ENCODE measurements at places on chromosomes 16 and 17. TPM values are rescaled to one million over a fixed set of nuclear protein-coding genes. Genes with fewer than 3 reads are reported as not detected.
A peak's percentile ranks its signal among the peaks of the same experiment; 100 is the strongest.

The CPHXL2 gene
- polyA plus RNA-seq, result not detected

- peaks cover 20% of the 10 kb centered on the region for H3K27me3 ChIP-seq
- DNase-seq, result peak; percentile 90
Observed at GRCh38 chr17:70168044-70168976, 1.0 kb upstream of the KCNJ2 start.

- no peaks in the 10 kb centered on the region for H3K27me3 ChIP-seq
- peaks cover 13% of the 10 kb centered on the region for H3K4me1 ChIP-seq
- no peak for DNase-seq
- H3K27ac ChIP-seq, result no peak overlapping the region
- no peak overlapping the region for H3K4me3 ChIP-seq
Observed at GRCh38 chr16:71354156-71354555, 4.4 kb upstream of the CALB2 start.

The MYH8 gene
- not detected for polyA plus RNA-seq

DNA sequence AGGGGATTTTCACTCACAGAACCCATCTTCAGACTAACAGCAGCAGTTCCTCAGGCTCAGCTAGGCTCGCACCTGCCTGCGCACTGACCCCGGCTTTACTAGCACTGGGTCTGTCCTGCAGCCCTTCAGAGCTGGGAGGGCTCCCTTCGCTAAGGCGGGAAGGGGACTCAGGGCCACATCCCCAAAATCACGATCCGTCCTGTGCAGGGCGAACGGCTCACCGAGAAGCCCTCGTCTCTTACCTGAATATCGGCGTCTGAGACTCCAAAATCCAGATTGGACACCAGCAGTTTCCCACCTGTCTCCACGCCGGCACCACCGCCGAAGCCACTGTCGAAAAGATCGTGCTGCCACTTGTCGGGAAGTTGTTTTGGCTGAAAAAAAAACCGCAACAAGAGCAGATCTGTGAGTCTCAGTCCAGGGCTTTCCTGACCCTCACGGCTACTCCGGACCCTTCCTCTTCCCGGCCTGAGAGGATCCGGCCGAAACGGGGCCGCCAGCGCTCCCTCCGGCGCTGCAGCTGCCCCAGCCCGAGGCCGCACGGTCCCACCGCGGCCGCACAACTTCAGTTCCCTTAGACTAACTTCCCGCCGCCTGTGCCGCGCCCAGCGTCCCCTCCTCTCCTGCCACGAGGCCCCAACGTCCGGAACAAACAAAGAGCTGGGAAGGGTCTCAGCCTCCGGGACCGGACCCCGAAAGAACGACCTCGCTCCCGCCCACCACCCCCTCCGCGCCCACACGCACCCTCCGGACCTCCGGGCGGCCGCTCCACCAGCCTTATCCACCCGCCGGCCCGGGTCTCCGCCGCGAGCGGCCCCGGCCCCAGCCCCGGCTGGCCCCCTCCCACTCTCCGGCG lies 711 bp downstream of the ALYREF start:
- DNase-seq, result peak; percentile 62
- peaks cover 42% of the 10 kb centered on the region for H3K4me1 ChIP-seq
- peak overlapping the region; percentile 98 for H3K4me3 ChIP-seq

DNA sequence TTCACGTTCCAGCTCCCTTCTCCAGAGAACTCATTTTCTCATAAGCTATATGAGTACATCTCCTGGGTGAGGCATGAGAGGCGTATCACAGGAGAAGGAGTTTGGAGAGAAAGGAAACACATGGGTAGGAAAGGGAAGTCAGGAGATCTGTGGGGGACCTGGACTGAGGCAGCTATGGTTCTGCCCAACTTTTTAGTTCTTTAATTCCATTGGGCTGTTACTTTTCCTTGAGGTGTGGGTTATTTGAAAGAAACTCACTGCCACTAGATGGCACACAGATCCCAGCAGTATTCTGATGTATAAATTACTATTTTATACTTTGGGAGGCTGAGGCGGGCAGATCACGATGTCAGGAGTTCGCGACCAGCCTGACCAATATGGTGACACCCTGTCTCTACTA lies 63.6 kb downstream of the NUP93 start:
- peaks cover 2% of the 10 kb centered on the region for H3K36me3 ChIP-seq
- no peaks in the 10 kb centered on the region for H3K27me3 ChIP-seq
- H3K4me3 ChIP-seq, result no peak overlapping the region
- no peaks in the 10 kb centered on the region for H3K4me1 ChIP-seq

DNA sequence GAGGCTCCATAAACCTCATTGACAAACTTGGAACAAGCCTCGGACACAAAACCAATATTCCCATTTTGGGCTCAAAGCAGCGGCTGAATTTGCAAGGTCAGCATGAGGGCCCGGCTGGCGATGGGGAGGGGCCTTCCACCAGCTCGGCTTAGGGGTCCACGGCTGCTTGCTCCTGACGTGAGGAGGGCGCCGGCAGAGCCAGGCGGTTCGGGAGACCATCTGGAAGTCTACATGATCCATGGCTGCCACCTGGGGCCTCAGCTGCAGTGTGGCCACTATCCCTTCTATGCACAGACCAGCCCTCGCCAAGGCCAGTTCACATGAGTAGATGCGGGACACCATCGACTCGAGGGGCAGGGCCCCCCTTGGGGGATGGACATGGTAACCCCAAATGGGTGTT lies 39.1 kb downstream of the NDEL1 start:
- peaks cover 100% of the 10 kb centered on the region for H3K36me3 ChIP-seq
- H3K27ac ChIP-seq, result no peak overlapping the region
- peaks cover 23% of the 10 kb centered on the region for H3K4me1 ChIP-seq
- no peaks in the 10 kb centered on the region for H3K27me3 ChIP-seq

The ACSM5 gene
- 3.5 TPM for polyA plus RNA-seq

- DNase-seq, result no peak
- H3K4me3 ChIP-seq, result no peak overlapping the region
- no peaks in the 10 kb centered on the region for H3K4me1 ChIP-seq
- H3K27me3 ChIP-seq, result no peaks in the 10 kb centered on the region
Observed at GRCh38 chr16:64409783-64410210, 712.1 kb downstream of the CDH11 start.

The HLF gene
- polyA plus RNA-seq, result 1.6 TPM

The LDHD gene
- polyA plus RNA-seq, result 34.2 TPM

The GCSH gene
- 22.6 TPM for polyA plus RNA-seq

- DNase-seq, result no peak
- no peak overlapping the region for H3K4me3 ChIP-seq
- no peaks in the 10 kb centered on the region for H3K27me3 ChIP-seq
Observed at GRCh38 chr17:69715656-69716055, 301.2 kb downstream of the MAP2K6 start.

GRCh38 chr17:72455562-72455961 lies 334.7 kb downstream of the SOX9 start:
- H3K27me3 ChIP-seq, result no peaks in the 10 kb centered on the region
- H3K36me3 ChIP-seq, result no peaks in the 10 kb centered on the region
- peaks cover 31% of the 10 kb centered on the region for H3K4me1 ChIP-seq
- no peak for DNase-seq

The KLHL10 gene
- polyA plus RNA-seq, result not detected

DNA sequence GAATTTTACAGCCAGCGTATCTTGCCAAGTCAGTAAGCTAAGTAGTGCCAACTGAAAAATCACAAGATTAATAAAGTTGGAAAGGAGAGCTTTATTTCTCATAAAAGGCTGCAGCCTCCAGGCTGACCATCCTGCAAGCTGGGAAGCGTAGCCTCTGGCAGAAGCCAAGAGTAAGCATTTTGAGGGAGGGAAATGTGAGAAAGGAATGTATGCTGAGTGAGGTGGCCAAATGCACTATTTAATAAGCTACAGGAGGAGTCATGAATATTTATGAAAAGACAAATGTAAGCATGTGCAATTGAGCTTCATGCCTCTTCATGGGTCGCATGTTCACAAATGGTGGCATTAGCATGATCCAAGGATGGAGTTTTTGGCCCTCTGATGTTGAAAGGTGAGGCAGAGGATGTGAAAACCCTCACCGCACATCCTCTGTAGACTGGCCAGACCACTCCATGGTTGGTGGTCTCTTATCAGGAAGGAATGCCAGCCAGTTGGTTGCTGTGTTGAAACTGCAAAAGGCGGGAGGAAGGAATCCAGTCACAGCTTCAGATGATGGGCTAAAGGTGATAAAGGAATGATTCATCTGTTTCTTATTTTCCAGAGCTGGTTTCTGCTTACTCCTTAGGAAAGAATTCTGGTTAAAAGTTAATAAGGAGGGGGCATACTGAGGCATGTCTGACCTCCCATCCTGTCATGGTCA lies 9.2 kb downstream of the KRT33B start:
- H3K36me3 ChIP-seq, result no peaks in the 10 kb centered on the region
- DNase-seq, result no peak
- no peaks in the 10 kb centered on the region for H3K4me1 ChIP-seq

The GAST gene
- not detected for polyA plus RNA-seq

GRCh38 chr16:80403894-80404293 lies 136.9 kb upstream of the DYNLRB2 start:
- H3K27me3 ChIP-seq, result no peaks in the 10 kb centered on the region
- H3K4me3 ChIP-seq, result no peak overlapping the region
- peak; percentile 54 for DNase-seq
- no peak overlapping the region for H3K27ac ChIP-seq
- no peaks in the 10 kb centered on the region for H3K36me3 ChIP-seq

DNA sequence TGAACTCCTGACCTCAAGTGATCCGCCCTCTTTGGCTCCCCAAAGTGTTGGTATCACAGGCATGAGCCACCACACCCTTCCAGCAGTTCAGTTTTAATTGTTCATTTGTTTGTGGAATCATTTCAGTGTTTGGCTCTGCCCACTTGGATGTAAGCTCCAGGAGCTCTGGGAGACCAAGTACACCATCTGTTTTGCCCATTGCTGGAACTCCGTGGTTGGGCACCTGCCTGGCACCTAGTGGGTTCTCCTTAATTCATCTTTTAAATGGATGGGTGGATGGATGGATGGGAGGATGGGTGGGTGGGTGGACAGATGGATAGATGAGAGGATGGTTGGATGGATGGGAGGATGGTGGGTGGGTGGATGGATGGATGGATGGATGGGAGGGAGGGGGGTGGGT lies 953 bp upstream of the NECAB2 start:
- DNase-seq, result no peak
- H3K4me3 ChIP-seq, result no peak overlapping the region
- H3K36me3 ChIP-seq, result peaks cover 42% of the 10 kb centered on the region

DNA sequence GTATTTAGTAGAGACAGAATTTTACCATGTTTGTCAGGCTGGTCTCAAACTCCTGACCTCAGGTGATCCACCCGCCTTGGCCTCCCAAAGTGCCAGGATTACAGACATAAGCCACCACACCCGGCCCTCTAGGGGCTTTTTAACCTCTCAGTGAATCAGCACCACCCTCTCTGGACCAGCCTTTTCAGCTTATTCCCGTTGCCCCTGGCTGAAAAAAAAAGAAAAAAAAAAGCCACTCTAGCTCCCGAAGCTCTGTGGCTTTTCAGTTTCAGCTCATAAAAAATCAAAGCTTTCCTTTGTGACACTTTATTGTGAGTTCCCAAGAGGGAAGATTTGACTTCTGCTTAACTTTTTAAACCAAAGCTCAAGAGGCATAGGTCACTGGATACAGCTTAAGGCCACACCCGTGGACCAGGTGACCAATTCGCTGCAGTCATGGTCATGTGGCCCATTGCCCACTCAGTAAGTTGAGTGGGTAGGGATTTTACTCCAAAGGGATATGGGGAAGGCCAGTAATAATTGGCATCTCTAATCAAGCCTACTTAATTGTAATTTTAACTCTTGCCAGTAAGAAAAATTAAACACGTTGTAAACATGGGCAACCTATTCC lies 46.6 kb upstream of the MED13 start:
- no peaks in the 10 kb centered on the region for H3K27me3 ChIP-seq
- no peaks in the 10 kb centered on the region for H3K36me3 ChIP-seq
- no peak overlapping the region for H3K4me3 ChIP-seq

DNA sequence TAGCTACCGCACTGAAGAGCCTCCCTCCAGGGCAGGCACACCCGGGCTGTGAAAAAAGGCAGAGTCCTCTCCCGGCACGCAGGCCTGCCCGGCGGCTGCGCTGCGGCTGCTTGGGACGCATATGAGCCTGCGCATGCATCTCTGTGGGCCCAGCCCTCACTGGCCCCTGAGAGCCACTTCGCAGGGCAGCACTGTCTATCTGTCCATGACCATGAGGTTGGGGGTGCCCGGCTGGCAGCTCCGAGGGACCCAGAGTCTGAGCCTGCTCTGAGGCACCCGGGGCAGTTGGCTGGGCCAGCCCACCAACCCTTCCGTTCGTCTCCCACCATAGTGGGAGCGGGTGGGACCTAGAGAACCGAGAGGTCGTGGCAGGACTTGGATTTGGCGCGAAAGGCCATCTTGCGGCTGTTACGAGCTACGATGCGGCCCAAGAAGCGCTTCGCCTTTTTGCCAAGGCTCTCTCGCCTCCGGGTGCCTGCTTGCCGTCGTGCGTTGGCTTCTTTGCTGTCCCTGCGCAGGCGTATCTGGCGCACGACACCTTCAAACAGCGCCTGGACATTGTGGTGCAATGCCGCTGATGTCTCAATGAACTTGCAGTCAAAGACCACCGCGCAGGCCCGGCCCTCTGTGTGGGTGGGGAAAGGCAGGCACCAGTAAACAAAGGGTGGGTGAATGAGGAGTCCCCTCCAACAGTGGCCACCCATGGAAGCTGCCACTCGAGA lies 3.2 kb upstream of the CDH16 start:
- no peak overlapping the region for H3K4me3 ChIP-seq
- DNase-seq, result no peak

GRCh38 chr17:61133853-61134252 lies 265.8 kb upstream of the TBX2 start:
- H3K4me1 ChIP-seq, result peaks cover 8% of the 10 kb centered on the region
- no peak overlapping the region for H3K4me3 ChIP-seq
- H3K36me3 ChIP-seq, result no peaks in the 10 kb centered on the region
- DNase-seq, result no peak

DNA sequence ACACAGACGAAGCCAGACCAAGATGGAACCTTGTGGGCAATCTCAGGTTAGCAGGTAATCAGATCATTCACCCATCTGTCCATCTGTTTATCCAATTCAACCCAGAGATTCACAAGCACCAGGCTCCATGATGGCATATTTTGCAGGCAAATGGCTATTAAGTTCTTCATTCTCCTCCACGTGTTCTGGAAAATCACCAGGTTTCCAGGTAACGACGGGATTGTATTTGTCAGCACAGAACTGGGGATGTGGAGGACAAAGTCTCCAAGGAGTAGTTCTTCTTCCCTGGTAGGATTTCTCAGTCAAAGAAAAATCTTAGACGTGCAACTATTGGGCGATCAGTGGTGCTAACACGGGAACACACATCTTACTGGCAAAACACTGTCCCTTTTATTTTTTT lies 368.8 kb downstream of the SLC39A11 start:
- no peak overlapping the region for H3K4me3 ChIP-seq
- no peak overlapping the region for H3K27ac ChIP-seq
- DNase-seq, result no peak
- peaks cover 5% of the 10 kb centered on the region for H3K4me1 ChIP-seq
- H3K27me3 ChIP-seq, result no peaks in the 10 kb centered on the region
- no peaks in the 10 kb centered on the region for H3K36me3 ChIP-seq

DNA sequence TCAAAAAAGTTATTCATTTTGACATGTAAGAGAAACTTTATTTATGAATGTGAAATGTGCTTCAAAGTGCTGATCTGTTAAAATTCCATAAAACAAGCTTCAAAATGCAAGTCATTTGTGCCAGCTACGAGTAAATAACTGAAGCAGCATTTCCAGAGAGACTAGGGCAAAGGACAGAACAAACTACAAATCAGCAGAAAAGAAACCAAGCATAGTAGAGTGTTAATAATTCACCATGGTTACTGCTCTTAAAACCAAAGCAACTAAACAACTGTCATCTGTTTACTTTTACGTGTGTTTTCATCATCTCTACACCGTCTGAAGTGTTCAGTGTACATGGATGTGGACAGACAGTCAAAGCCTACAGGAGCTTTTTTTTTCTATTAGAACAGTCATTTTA lies 1.6 kb upstream of the ASPA start:
- DNase-seq, result no peak
- no peak overlapping the region for H3K4me3 ChIP-seq
- no peaks in the 10 kb centered on the region for H3K36me3 ChIP-seq
- peaks cover 5% of the 10 kb centered on the region for H3K4me1 ChIP-seq

The NKD1 gene
- 2.0 TPM for polyA plus RNA-seq
